ENCODE measurements at places on chromosomes 5 and 9. TPM values are rescaled to one million over a fixed set of nuclear protein-coding genes. Genes with fewer than 3 reads are reported as not detected.

HTR1A gene
- not detected for total RNA-seq

GRCh38 chr5:91095786-91096385 lies 287.2 kb downstream of the ARRDC3 start:
- H3K4me1 ChIP-seq: no peaks in the 10 kb centered on the region
- no peak overlapping the region for H3K4me3 ChIP-seq
- no peak overlapping the region for H3K27ac ChIP-seq
- H3K36me3 ChIP-seq: no peaks in the 10 kb centered on the region
- H3K27me3 ChIP-seq: no peaks in the 10 kb centered on the region
- DNase-seq: no peak

- no peaks in the 10 kb centered on the region for H3K4me1 ChIP-seq
- no peak overlapping the region for H3K4me3 ChIP-seq
- no peak for DNase-seq
- H3K27ac ChIP-seq: no peak overlapping the region
Observed at GRCh38 chr5:66306844-66307315, 162.8 kb downstream of the SREK1 start.

- H3K27ac ChIP-seq: peak overlapping the region; percentile 77
- no peaks in the 10 kb centered on the region for H3K27me3 ChIP-seq
- H3K4me3 ChIP-seq: no peak overlapping the region
- H3K36me3 ChIP-seq: no peaks in the 10 kb centered on the region
- DNase-seq: peak; percentile 65
Observed at GRCh38 chr9:123453831-123454321, 97.9 kb downstream of the CRB2 start.

GRCh38 chr5:180807654-180808414 lies 5.2 kb upstream of the MGAT1 start:
- H3K27me3 ChIP-seq: no peaks in the 10 kb centered on the region
- peak overlapping the region; percentile 7 for H3K4me3 ChIP-seq
- no peaks in the 10 kb centered on the region for H3K36me3 ChIP-seq

DNA sequence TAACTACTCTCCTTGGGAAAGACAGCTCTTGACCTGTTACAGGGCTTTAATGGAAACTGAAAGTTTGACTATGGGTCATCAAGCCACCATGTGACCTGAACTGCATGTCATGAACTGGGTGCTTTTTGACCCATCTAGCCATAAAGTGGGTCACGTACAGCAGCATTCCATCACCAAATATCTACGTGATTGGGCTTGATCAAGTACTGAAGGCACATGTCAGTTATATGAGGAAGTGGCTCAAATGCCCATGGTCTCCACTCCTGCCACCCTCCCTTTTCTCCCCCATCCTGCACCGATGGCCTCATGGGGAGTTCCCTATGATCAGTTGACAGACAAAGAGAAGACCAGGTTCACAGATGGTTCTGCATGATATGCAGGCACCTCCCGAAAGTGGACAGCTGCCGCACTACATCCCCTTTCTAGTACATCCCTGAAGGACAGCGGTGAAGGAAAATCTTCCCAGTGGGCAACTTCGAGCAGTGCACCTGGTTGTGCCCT lies 7.3 kb upstream of the FCN1 start:
- no peaks in the 10 kb centered on the region for H3K4me1 ChIP-seq
- H3K4me3 ChIP-seq: no peak overlapping the region
- H3K36me3 ChIP-seq: no peaks in the 10 kb centered on the region
- H3K27me3 ChIP-seq: no peaks in the 10 kb centered on the region
- no peak overlapping the region for H3K27ac ChIP-seq
- no peak for DNase-seq

DNA sequence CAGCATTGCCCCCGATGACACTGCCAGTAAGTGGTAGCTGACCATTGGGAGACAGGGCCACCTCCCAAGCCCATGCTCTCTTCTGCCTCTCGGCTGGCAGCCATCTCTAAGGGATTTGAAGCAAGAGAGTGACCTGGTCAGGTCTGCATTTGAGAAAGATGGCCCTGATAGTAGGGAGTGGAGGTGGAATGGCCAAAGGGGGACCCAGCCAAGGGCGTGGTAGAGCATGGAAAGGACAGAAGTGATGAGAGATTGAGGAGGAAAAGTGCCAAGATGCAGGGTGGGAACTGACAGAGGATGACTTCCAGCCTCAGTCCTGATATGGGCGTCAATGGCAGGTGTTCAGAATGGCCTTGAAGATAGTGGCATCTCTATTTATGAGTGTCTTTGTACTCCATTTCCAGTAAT lies 9.0 kb downstream of the ABL1 start:
- no peak for DNase-seq
- H3K36me3 ChIP-seq: no peaks in the 10 kb centered on the region
- H3K4me1 ChIP-seq: peaks cover 93% of the 10 kb centered on the region
- H3K4me3 ChIP-seq: no peak overlapping the region
- peak overlapping the region; percentile 97 for H3K27ac ChIP-seq

All from transverse colon (tissue), 4 donors.